ENCODE measurements at places on chromosomes 3 and 15.

DNA sequence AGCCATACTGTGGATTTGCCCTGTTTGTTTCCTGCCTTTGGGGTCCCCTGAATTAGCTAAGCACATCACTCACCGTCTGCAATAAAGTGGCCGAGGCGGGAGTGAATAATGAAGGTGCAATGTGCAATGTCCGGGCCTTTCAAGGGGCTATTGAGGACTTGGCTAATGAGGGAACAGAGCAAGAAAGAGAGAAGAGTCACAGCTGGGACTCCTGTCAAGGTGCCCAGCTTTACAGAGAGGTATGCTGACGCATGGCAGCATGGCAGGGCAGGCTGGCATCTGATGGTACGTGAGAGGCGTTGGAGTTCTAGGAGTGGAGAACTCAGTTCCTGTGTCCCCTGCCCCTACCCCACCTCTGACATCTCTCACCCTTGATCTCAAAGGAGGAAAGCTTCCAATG is 13.8 kb upstream of the ATP2B2 start:
- DNase-seq, result no peak

GRCh38 chr3:102810937-102811336 is 376.1 kb downstream of the ZPLD1 start:
- DNase-seq, result no peak

DNA sequence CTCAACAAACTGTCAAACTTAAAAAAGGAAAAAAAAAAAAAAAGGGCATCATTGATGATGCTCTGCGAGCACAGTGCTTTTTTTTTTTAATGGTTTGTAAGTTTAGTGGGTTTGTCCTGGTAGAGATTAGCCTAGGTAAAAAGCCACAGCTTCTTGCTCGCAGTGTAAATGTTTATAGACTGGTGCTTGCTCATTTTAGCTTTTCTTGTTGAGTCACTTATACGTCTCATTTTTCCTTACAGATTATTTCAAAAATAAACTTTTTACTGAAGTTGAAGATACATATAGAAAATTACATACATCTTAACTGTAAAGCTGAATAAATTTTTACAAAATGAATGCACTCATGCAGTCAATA is 16.5 kb upstream of the TRA2B start:
- DNase-seq, result no peak

- DNase-seq, result no peak
Observed at GRCh38 chr3:62110443-62111225, 262.7 kb downstream of the FEZF2 start.

DNA sequence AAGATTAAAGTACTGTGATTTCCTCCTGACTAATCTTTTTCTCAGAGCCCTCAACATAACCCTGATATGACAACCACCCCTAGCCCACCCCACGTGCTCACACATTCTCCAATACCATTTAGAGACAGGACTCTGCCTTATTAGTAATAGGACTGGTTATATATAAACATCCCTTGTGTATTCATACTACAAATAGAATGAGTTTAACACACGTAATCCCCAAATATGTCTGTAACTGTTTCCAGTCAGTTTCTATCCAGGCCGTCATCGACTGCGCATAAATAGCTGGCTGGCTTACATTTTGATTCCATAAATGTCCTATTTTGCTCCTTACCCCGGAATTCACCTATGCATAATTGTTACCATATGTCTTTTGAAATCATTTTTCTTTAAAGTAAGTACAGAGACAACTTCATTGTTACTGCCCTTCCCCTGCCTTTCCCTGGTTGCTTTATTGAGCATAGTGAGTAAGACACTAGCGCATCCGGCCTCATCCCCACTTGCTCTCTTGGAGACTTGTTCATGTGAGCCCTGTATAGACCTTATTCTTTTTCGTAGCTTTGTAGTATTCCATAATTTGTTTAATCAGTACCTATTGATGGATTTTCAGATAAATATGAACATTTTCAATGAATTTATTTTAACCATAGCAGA is 3.5 kb upstream of the P2RY14 start:
- DNase-seq, result no peak

GRCh38 chr3:17793542-17794195 is 51.2 kb upstream of the TBC1D5 start:
- DNase-seq, result no peak
